ENCODE measurements at places on chromosomes 11 and 22.
A peak's percentile ranks its signal among the peaks of the same experiment; 100 is the strongest.

DNA sequence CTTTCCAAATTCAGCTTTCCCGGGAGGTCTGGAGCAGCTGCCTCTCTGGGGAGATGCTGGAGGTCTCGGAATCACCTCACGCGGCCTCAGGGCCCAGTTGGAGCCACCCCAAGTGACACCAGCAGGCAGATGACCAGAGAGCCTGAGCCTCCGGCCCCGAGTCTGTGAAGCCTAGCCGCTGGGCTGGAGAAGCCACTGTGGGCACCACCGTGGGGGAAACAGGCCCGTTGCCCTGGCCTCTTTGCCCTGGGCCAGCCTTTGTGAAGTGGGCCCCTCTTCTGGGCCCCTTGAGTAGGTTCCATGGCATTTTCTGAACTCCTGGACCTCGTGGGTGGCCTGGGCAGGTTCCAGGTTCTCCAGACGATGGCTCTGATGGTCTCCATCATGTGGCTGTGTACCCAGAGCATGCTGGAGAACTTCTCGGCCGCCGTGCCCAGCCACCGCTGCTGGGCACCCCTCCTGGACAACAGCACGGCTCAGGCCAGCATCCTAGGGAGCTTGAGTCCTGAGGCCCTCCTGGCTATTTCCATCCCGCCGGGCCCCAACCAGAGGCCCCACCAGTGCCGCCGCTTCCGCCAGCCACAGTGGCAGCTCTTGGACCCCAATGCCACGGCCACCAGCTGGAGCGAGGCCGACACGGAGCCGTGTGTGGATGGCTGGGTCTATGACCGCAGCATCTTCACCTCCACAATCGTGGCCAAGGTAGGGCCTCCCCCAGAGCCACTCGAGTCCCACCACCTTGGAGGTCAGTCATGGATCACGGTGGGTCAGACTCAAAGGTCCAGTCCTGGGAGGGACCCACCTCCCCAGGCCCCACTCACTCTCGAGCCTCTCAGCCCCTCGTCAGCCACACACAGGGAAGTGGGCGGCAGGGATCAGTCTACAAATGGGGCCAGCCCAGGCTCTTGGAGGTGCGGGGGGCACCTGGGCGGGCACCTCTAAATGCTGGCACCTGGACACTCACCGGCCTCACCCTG, 525 bp downstream of the SLC22A12 start:
- DNase-seq: no peak

DNA sequence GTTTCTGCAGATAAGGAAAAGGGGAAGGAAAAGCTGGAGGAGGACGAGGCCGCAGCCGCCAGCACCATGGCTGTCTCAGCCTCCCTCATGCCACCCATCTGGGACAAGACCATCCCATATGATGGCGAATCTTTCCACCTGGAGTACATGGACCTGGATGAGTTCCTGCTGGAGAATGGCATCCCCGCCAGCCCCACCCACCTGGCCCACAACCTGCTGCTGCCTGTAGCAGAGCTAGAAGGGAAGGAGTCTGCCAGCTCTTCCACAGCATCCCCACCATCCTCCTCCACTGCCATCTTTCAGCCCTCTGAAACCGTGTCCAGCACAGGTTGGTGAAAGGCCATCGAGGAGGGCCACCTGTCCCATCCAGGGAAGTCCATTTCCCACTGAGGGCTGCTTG, 5.6 kb downstream of the TEF start:
- no peak for DNase-seq

GRCh38 chr11:59957094-59957493, 6.7 kb upstream of the OOSP4A start:
- peak; percentile 38 for DNase-seq

- DNase-seq: peak; percentile 83
Observed at GRCh38 chr22:46803031-46803880, 40.8 kb downstream of the TBC1D22A start.

GRCh38 chr11:129695571-129696308, 119.9 kb upstream of the TMEM45B start:
- peak; percentile 65 for DNase-seq

DNA sequence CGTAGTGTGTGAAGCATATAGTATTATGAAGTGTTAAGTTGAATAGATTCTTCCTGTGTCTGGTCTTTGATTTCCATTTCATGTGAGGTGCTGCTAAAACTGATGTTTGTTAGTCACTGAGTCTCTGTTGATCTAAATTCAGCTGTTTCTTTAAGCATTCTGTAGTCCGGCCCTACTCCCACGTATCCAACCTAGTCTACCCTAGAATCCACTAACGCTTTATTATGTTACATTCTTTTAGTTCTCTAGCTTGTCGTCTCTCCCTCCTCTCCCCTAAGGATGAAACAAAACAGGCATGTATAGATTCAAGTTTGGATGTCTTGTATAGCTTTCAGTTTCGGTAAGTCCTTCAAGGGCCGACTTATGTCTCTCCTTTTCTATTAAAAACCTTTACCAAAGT, 4.1 kb downstream of the WEE1 start:
- DNase-seq: no peak

Data from hematopoietic multipotent progenitor cell treated with erythropoietin and hydrocortisone succinate and interleukin-3 and kit ligand, for 6 days (in vitro differentiated cells).